ENCODE measurements at places on chromosomes 13 and 19.

- no peak for DNase-seq
These were observed 551.4 kb downstream of the TBC1D4 start for GRCh38 chr13:74930402-74931165.

GRCh38 chr19:35409191-35409590 lies 38.3 kb downstream of the GPR42 start:
- DNase-seq: no peak

- DNase-seq: no peak
These were observed 15.7 kb upstream of the CCDC169 start for GRCh38 chr13:36313047-36313969.

DNA sequence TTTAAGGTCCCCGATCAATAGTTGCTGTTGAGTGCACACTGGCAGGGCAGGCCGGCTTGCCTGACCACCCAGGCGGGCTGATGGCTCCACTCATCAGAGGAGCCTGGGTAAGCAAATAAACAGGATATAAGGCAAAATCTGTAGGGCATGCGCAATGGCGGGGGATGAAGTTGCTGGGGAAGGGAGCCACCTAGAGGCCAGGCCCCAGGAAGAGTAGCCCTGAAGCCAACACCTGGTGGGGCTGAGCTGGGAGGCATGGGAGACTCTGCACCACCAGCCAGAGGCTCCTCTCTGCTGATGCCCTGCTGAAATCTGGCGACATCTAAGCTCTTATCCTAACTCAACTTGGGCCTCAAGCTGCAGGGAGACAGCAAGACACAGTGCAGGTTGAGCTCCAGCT lies 324.3 kb downstream of the ZNF536 start:
- no peak for DNase-seq

DNA sequence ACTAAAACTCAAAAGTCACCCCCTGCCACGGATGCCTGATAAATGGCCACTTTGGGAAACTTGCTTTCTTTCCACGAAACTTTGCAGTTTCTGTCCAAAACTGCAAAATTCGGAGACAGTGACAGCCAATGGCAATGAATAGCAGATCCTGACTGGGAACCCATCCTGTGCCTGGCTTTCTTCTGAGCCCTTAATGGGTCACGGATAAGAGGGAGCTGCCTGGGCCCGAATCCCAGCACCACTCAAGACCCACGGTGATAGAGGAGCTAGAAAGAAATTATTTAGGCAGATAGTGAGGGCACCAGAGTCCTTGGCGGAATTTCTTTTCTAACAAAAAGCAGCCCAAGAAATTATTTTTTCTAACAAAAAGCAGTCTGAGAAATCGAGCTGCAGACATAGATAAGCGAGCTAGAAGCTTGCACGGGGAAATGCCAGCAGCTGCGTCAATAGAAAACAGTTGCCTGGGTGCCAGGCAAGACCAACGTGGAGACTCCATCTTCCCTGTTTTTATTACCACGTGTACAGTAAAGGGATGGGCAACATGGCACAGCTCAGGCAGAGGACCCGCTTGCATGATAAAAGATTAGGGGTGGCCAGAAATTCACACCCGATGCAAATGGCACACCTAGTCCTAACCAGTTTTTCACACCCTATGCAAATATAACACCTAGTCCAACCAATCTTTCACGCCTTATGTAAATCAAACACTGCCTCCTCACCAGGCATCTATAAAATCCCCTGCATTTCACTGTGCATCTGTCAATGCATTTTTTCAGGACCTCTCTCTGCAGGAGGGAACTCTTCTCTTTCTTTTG lies 7.1 kb upstream of the HSH2D start:
- no peak for DNase-seq

Measured in NCI-H510A (cell line).